ENCODE measurements at places on chromosomes 16 and 17.

DNA sequence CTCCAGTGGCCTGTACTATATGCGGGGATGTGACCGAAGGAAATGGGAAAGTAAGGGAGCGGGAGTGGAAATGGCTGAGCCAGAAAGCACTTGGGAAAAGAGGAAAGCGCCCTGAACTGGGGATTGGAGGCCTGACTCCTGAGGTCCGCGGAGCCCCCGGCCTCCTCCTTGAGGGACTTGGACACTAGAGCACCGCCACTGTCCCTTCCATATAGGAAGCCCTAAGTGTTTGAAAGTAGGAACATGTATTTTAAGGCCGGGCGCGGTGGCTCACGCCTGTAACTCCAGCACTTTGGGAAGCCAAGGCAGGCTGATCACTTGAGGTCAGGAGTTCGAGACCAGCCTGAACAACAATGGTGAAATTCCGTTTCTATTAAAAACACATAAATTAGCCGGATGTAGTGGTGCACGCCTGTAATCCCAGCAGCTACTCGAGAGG lies 530 bp upstream of the ZDHHC7 start:
- DNase-seq = no peak

- DNase-seq = no peak
These were observed 204.9 kb downstream of the AXIN2 start for GRCh38 chr17:65356536-65356935.

GRCh38 chr17:72390675-72391508 lies 270.1 kb downstream of the SOX9 start:
- DNase-seq = no peak

DNA sequence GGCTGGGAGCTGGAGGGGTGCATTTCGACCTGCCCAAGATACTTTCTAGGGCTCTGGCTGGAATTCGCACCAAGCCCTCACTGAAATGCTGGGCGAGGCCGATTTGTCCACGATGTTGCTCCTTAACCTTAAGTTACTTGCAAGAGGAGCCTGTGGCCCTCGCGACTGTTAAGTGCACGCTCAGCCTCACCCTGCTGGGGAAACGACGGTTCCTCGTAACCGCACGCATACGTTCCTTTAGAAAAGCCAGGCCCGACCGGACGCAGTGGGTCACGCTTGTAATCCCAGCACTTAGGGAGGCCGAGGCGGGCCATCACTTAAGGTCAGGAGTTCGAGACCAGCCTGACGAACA lies 607 bp upstream of the NCOR1 start:
- DNase-seq = no peak

DNA sequence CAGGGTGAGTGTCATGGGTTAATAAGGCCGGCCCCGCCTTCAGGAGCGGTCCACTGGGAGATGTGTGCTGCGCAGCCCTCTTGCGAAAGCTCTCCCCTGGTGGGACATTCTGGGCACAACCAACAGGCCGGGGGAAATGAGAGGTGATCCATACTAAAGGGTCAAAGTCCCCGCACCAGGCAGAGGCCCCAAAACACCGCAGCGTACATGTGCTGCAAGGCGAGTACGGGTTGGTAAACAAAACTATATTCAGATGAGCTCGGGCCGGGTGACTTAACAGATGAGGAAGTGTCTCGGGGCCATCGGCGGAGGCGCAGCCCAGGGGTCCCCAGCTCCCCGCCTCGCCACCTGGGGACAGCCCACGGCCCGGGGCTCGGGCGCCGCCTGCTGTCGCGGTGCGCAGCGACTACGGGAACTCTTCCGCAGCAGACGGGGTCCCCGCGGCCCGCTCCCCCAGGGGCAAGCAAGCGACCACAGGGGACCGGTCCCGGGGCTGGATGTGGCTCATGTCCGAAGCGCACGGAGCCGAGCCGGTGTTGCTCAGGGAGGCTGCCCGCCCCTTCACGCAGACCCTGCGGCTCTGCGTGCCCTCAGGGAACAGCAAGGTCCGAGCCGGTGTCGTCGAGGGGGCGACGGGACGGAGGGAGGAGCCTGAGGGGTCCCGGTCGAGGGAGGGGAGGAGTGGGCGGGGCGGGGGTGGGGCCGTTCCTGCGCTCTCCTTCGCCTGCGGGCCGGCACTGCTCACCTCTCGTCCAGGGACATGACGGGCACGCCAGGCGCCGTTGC lies at the start of gene RAB37:
Gene RAB37 (plus strand): TSS at position 744 of the 786 bp plus-strand sequence. CDS start 17 bp downstream, at position 761.
- DNase-seq = peak; percentile 52

- DNase-seq = no peak
These were observed 2.7 kb downstream of the COTL1 start for GRCh38 chr16:84614968-84615813.

- DNase-seq = no peak
These were observed 13.7 kb downstream of the B9D1 start for GRCh38 chr17:19348806-19349205.

DNA sequence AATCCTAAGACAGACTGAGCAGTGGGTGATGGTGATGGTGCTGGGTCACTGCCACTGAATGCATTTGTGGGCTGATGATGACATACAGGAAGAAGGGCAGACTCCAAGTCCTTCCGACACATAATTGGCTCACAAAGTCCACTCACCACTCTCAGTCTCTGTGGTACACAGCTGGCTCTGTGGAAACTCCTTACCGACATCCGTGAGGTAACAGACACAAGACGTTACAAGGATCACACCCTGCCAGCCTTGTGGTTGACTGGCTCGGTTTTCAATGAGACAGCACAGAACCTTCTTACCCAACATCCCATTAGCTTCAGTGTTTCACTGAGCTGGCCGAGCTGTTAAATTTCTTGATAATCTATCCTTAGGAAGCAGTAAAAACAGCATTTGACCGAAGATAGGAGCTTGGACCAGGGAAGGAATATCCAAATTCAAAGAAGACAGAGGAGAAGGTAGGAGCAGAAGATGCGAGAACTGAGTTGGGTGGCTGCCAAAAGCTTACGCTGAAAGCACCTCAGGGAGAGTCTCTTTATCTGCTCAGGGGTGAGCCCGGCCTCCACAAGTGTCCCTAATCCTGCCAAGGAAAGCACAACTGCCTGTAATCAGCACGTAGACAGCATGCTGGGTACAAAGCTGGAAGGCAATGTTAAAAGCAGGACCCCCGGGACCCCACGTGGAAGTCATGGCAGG lies 5.5 kb upstream of the MXRA7 start:
- DNase-seq = no peak

DNA sequence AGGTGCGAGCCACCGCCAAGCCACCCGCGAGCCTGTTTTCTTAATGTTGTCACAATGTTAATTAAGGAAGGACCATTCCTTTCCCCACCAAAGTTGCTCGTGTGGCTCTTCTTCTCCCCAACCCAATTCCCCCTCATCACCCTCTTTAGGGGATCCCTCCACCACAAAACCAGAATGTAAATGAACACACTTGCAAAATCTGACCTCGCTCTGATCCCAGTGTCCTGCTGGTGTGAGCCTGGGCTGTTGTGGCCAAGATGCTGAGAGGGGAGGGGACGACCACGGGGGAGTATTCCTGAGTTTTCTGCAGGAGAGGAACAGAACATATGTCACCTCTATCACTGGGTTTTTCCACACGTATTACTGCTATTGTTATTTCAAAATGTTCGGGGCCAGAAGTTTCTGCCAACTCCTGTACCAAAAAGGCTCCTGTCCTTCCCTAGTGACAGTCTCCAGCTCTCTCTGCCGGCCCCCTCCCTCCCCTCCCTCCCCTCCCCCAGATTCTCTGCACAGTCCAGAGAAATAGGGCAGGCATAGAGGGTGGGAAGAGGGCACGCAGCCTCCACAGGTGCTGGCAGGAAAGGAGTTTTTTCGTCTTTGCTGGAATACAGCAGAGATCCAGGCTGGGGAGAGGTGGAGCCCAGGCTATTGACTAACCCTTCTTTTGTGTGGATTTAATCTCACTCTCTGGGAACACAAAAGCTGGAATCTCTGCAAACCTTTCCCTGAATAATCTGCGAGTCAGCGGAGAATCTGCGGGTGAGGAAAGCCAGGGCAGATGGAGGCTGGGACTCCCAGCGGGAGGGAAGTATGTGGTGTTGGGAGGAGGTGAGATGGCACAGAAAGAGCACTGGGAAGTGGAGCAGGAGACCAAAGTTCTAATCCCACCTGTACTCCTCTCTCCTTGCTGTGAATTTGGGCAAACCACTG lies 4.5 kb upstream of the CA4 start:
- no peak for DNase-seq

- DNase-seq = no peak
These were observed 29.9 kb downstream of the KANSL1 start for GRCh38 chr17:46163316-46163715.

GRCh38 chr17:50758524-50758923 lies 8.8 kb downstream of the ANKRD40CL start:
- DNase-seq = no peak

GRCh38 chr17:31467502-31468256 lies 76.2 kb downstream of the RAB11FIP4 start:
- no peak for DNase-seq

DNA sequence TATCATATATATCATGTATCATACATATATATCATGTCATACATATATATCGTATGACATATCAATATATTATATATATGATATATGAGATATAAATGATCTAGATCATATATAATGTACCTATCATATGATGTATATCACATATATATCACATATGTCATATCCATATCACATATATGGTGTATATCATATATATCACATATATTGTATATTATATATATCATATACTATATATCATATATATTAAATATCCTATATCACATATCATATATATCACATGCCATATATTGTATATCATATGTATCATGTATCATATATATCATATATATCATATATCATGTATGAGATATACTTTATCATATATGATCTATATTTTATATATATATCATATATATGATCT lies 355.9 kb upstream of the RBFOX1 start:
- DNase-seq = no peak

GRCh38 chr17:30831257-30831656 lies 509 bp upstream of the ATAD5 start:
- no peak for DNase-seq

- DNase-seq = no peak
These were observed 78.9 kb upstream of the GNG13 start for GRCh38 chr16:879461-879861.

GRCh38 chr16:51095890-51096626 lies 55.0 kb downstream of the SALL1 start:
- no peak for DNase-seq

DNA sequence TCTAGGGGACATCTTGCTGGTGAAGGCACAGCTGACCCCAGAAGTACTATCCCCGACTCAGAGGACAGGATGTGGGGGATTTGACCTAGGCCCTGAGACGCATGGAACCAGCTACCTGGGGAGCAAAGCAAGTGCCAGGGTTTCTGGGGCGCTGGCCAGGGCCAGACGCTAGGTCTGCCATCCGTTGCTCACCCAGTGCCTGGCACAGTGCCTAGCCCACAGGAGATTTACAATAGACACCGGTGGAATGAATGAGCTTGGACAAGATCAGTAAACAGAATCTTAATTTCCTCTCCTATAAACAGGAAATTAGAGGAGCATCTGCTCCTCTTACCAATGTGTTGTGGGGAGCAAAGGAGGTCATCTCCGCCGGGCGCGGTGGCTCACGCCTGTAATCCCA lies 5.0 kb downstream of the RPRML start:
- DNase-seq = no peak

- DNase-seq = no peak
These were observed 3.9 kb upstream of the EFTUD2 start for GRCh38 chr17:44903012-44903685.

DNA sequence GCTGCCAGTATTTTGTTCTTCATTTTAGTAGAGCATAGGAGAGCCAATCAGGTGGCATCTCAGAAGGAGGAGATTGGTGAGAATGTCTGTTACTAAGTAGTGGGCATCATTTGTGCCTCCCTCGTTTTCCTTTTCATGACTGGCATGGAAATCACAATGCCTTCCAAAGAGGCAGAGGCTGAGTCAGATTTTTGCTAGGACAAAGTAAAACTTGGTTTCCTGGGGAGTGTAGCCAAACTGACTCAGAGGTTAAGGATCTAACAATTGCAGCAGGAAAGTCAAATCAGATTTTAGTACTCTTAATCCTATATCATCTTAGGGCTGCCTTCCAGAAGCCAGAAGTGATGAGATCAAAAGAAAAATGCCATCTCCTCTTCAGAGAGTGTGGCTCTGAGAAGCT lies 138.7 kb downstream of the ANKFN1 start:
- no peak for DNase-seq

DNA sequence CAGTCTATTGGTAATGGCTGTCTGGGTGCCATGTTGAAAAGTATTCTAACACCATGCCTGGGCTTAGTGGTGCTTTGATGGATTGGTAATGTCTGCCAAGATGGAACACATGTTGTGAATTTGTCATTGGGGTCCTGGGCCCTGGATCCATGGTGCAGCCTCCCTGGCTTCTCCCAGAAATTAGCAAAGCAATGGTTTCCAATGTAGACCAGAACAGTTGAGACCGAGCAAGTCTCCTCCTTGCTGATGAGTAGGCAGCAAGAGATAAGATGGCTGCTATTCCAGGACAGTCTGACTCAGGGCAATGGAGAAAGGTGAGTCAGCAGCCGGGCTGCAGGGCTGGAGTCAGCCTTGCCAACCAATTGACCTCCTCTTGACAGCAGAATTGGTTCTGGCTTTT lies 30.8 kb downstream of the GPR139 start:
- no peak for DNase-seq

DNA sequence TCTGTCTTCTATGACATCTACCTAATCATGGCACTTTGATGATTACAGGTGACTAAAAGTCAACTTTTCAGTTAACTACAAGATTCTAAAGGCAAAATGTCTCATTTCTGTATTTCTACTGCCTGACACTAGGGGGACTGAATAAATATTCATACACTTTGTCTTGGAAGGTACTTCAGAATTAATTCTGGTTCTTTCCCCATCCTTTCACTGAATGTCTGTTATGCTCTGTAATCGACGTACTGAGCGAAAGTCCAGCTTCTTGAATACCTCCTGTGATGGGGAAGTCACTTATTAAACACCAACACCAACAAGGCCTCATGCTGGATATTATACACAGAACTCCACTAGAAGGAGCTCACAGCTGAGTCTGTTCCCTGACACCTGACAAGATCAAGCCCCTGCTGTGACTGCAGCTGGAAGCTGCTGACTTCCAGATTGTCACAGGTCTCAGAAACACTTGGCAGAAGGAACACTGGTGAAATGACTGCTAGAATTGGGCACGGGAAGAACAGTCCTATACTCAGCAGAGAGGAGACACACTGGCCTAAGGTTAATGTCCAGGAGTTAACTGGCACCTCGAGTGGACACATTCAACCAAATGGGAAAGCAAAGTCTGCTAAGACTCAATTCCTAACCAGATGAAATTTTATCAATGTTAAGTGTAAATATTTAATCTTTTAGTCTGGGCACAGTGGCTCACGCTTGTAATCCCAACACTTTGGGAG lies 31.9 kb downstream of the CMC2 start:
- no peak for DNase-seq

- DNase-seq = no peak
These were observed 16.0 kb upstream of the DLX4 start for GRCh38 chr17:49952912-49953497.

All from Calu3 (cell line).